ENCODE measurements at places on chromosomes 4 and X.

GRCh38 chr4:69518538-69519198, 23.0 kb upstream of the UGT2B4 start:
- DNase-seq, result no peak

DNA sequence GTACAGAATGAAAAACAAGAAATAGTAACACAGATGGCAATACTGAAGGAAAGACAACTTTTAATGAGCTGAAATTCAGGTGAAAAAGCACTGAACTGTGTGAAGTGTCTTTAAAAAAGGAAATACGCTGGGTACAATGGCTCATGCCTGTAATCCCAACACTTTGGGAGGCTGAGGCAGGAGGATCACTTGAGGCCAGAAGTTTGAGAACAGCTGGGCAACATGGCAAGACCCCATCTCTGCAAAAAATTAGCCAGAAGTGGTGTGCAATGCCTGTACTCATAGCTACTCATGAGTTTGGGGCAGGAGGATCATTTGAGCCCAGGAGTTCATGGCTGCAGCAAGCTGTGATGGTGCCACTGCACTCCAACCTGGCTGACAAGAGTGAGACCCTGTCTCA, 59.8 kb upstream of the COX18 start:
- no peak for DNase-seq

- no peak for DNase-seq
Measured at GRCh38 chr4:1105067-1105466, 8.3 kb downstream of the RNF212 start.

DNA sequence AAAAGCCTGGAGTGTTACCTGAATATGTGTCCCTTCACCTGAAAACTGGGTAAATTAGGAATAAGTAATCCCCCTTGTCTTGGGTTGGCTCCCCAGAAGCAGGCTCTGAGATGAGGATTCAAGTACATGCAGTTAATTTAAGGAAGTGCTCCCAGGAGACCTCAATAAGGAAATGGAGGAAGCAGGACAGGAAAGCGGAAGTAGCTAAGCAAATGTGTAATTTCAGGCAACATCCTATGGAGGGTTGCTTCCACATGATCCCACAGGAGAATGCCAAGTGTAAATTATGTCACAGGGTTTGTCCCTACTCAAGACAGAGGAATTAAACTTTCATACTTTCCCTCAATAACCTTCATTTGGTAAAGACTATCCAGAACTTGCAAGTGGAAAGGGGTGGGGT, 48.1 kb upstream of the ARHGEF6 start:
- DNase-seq, result no peak

- DNase-seq, result no peak
Measured at GRCh38 chr4:124343661-124344171, 368.8 kb downstream of the ANKRD50 start.

DNA sequence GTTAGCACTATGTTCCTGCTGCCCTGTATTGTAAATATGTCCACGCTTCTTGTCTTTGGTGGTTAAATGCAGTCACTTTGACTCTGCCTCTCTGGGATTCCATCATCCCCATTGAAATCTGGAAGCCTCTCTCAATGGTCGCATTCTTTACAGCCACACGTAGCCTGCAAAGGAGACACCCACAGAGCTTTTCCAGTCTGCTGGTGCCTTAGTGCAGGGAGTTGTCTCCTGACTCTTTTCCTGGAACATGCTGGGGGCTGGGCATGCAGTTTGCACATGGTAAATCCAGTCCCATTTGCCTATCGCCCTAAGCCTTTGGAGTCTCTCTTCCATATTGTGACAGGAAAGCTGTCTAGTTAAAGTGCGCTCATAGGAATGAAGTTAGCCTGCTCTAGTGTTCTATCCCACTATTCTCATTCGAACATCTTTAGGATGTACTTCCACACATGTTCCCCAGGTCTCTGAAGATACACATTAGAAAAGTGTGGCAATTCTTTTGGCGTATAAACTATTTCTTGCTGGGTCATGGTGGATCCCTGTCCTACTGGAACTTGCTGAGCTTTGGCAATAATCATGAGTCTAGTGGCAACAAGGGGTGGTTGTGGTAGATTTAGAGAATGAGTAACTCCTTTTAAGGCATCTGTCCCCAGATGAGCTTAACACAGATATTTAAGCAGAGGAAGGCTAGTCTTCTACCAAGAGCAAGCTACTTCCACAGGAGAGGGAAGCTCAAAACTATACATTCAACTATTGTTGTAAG, 33.7 kb downstream of the COQ2 start:
- no peak for DNase-seq

GRCh38 chrX:68980906-68981616, 152.2 kb downstream of the EFNB1 start:
- DNase-seq, result no peak

GRCh38 chr4:162847945-162848549, 318.6 kb downstream of the NAF1 start:
- no peak for DNase-seq

DNA sequence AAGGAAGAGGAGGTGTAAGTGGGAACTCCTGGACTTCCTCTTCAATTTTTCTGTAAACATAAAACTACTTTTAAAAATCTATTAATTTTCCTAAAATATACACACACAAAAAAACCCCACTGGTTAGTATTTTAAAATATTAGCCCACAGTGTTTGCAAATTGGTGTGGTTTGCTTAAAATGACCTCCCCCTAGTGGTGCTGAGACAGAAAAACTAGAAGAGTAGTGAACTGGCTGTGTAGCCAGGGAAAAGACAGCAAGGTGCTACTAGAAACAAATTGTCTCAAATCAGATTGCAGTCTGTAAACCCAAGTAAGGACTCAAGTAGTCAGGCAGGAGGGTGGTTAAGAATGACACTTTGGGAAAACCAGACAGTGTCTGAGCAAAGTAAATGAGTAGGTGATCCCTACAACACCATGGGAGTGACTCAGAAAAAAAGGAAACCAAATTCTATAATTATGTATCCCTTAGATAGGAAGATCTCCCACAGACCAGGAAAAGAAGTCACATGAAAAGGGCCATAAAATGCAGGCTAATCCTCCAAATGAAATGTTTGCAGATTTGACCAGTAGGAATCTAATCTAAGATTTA, 26.0 kb downstream of the AMTN start:
- DNase-seq, result no peak

DNA sequence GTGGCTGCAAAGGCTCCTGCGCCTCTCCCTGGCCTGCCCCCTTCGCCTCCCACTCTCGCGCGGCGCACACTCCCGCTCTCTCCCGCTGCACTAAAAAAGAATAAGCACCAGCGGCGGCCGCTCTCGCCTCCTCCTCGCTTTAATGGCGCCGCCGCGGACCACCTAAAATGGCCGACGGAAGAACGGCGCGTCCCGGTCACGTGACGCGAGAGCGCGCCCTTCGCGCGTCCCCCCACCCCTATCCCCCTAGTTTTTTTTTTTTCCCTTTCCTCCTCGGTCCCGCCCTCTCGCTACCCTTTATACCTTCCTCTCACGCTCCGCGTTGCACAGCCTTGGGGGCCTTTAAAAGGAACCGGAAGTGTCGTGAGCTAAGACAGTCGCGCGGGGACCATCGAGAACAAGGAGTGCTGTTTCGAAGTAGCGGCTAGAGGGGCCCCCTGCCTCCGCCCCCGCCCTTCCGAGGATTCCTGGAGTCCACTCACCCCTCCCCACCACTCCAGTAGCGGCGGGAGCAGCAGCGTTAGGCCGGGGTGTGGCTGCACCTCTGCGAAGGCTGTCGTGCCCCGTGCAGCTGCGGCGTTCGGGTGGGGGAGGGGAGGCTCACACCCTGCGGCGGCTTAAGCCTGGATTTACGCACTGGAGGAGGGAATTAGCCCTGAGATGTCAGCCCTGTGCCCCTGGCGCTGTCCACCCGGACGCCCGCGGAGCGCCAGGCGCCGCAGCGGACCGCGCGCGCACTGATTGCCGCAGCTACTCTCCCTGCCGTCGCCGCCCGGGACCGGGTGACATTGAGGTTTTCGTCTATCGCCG, at the start of gene HNRNPD:
TSS of gene HNRNPD (minus strand) at position 176 of the 810 bp plus-strand sequence. CDS start 313 bp downstream, outside the sequence.
- DNase-seq, result peak; percentile 74

DNA sequence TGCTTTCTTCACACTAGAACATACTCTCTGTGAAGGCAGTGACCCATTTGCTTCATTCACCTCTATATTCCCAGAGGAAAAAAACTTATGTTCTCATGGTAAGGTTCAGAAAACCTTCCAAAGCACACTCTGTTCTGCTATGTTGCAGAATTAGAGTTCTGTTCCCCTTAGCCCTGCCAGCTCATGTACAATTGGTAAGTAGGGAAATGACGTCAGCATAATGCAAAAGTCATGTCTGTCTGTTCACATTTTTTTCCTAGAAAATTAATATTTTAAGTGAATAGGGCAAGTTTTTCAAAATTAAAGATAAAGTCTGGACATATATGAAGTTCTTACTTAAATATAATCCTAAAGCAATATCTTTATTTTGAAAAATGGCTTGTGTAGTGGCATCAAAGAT, 443.6 kb downstream of the GALNTL6 start:
- no peak for DNase-seq

- no peak for DNase-seq
Measured at GRCh38 chr4:76196376-76196775, 17.2 kb downstream of the SCARB2 start.

GRCh38 chrX:38050806-38051205, 44.5 kb downstream of the SYTL5 start:
- no peak for DNase-seq

DNA sequence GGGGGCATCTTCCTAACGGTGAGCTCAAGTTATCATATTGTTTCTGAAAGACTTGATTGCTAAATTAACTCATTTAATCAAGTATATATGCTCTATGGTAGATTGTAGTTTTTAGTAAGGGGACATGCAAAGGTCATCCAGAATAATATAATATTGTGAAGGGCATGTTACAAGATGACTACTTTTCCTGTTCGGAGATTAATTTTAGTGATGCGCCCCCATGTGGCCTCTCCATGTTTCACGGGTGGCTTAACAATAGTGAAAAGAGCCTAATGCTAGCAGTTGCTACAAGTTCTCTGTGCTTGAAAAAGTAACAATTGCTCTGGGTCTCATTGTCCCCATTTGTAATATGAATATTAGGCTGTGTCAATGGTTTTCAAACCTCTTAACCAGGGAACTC, 12.2 kb downstream of the SMPX start:
- DNase-seq, result peak; percentile 10

DNA sequence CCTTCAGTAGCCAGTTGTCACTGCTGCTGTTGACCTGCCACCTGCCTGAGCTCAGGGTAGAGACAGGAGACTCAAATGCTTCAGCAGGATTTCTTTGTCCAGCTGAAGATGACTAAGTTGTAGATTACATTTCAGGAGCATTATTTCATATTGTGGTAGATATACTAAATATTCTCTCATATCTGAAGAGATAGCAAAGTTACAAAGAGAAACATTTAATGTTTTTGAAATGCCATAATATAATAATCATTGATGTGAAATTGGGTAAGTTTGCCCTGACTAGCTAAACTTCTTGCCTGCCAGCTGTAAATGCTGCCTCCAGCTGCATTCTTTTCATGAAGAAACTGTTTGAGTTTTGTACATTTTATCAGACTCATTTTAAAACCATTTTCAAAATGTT, 247.6 kb upstream of the CNKSR2 start:
- no peak for DNase-seq

GRCh38 chr4:176593943-176594342, 198.8 kb downstream of the VEGFC start:
- DNase-seq, result no peak

DNA sequence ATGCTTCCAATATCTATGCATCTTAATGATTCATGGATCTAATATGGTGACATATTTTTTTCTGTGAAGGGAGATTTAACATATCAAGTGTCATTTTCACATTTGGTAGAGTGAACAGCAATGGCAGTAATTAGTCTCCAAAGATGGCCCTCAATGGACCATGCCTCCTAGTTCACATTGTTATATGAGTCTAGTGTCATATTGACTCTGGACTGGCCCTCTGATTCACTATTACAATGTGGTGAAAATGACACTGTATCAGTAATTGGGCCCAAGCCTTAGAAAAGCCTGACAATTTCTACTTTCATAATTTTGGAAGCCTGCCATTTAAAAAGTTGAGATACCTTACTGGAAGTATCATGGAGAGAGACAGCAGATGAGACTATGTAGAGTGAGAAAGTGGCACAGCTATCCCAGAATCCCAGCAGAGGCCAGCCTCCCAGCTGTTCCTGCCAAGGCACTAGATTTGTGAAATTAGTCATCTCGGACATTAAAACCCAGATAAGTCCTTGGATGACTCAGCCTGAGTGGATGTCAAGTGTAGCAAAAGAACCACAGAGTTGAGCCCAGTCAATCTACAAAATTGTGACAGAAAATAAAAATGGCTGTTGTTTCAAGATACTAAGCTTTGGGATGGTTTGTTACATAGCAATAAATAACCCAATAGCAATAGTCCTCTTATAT, 68.4 kb downstream of the ARHGEF38 start:
- no peak for DNase-seq

DNA sequence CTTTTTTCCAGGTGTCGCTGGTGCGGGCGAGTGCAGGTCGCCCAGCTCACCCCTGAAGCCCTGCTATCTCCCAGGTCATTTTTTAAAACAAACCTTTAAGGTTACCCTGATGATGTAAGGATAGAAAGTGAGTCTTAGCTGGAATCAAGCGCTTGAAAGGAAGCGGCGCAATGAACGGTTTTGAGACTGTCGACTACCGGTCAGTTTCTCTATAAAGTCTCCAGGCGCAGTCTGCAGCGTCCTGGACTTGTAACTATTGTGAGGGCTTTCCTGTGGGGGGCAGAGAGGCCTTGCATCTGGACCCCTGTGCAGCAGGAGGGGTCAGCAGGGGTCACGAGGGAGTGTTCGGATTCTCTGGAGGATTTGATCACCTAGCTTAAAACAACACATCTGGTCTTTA, 1.6 kb downstream of the KIT start:
- no peak for DNase-seq

GRCh38 chr4:109682875-109683274, 20.4 kb downstream of the CASP6 start:
- no peak for DNase-seq

DNA sequence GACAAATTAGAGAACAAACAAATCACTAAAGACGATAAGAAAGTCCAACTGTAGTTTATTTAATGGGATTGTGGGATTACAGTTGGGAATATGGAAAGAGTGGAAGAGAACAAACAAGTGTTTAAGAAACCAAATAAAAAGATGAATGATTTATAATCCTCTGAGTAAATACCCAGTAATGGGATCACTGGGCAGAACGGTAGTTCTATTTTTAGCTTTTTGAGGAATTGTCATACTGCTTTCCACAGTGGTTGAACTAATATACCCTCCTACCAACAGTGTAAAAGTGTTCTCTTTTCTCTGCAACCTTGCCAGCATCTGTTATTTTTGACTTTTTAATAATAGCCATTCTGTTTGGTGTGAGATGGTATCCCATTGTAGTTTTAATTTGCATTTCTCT, 15.0 kb downstream of the C4orf51 start:
- no peak for DNase-seq

- no peak for DNase-seq
Measured at GRCh38 chrX:134622056-134622812, 36.0 kb downstream of the PLAC1 start.

- no peak for DNase-seq
Measured at GRCh38 chr4:121076416-121076815, 4.1 kb upstream of the NDNF start.

GRCh38 chr4:102299354-102300107, 45.8 kb downstream of the SLC39A8 start:
- no peak for DNase-seq

- no peak for DNase-seq
Measured at GRCh38 chr4:8264106-8264505, 5.4 kb upstream of the HTRA3 start.
